ENCODE measurements at places on chromosomes 4 and X. TPM values are rescaled to one million over a fixed set of nuclear protein-coding genes. Genes with fewer than 3 reads are reported as not detected.

DNA sequence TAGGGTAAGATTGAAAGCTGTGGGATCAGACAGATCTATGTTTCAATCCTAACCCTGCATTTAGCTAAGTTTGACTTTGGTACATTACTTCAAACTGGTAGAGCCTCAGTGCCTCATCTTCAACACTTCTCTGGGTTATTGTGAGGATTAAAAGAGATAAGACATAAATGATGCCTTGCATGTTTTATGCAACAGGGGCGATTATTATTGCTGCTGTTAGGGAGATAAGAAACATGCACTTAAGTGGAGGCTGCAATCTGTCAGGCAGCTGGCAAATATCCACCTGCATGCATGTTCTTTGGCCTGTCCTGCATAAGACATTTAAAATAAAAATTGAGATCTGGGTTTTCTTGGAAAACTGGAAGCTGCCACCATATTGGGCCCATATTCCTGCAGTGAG lies 24.6 kb downstream of the UNC5C start:
- DNase-seq, result no peak

DNA sequence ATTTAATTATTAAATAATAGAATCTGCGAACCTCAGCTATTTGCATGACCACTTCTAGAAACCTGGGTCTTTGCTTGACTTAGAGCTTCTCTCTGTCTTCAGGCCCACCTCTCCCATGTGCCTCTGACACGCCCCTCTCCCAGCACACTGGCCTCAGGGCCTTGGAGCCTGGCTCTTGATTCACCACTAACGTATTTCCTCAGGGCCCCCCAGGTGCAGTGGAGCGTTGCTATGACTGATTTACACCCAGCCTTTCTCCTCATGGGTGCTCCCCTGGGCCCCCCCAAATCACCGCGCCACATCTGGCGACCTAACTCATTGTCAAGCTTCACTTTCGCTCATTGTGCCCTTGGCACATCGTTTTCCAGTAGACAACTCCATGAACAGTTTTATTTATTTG lies 37.9 kb upstream of the TENM3 start:
- DNase-seq, result no peak

DNA sequence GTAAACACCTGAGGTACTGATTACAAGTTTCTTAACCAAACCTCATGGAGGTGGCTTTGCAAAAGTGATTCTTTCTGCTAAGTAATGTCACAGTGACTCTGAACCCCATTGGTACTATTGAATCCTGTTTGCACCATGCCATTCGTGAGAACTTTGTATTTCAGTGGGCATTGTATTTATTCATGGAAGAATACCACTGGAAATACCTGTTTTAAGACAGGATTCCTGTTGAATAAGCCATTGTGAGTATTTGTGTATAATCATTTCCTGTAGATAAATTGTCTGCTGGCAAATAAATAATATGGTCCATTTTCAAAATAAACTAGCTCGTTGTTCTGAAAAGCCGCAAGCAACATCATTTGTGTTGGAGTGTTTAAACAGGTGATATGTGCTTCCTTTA lies 136.4 kb upstream of the GUCY1A1 start:
- DNase-seq, result no peak

GRCh38 chr4:82770607-82771006 lies 28.0 kb downstream of the SCD5 start:
- DNase-seq, result no peak

GRCh38 chr4:81631958-81632441 lies 160.3 kb upstream of the RASGEF1B start:
- DNase-seq, result no peak

GRCh38 chrX:147376601-147377422 lies 534.9 kb upstream of the FMR1 start:
- DNase-seq, result peak; percentile 4

GRCh38 chr4:145808021-145808650 lies 128.2 kb downstream of the C4orf51 start:
- DNase-seq, result peak; percentile 12

The COX7B2 gene
- polyA plus RNA-seq, result not detected

The FGF16 gene
- polyA plus RNA-seq, result not detected

Data from large intestine (tissue), 12 donors.